ENCODE measurements at places on chromosomes 1 and 21.

DNA sequence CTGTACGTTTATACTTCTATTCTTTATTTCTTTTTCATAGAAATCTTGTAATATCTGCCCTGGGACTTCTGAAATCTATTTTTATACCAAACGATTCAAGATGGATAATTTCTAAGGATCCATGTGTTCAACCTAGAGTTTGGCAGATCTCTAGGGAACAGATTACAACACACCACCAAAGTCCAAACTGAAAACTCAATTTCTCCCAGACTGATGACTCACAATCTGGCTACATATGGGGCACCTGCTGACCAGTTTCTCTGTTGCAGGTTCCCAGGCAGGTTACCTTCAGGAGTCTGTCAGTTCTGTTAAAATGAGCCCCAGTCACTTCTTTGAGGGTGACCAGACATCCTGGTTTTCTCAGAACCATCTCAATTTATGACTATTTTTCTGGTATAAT lies 439.4 kb downstream of the GPATCH2 start:
- no peak for DNase-seq

DNA sequence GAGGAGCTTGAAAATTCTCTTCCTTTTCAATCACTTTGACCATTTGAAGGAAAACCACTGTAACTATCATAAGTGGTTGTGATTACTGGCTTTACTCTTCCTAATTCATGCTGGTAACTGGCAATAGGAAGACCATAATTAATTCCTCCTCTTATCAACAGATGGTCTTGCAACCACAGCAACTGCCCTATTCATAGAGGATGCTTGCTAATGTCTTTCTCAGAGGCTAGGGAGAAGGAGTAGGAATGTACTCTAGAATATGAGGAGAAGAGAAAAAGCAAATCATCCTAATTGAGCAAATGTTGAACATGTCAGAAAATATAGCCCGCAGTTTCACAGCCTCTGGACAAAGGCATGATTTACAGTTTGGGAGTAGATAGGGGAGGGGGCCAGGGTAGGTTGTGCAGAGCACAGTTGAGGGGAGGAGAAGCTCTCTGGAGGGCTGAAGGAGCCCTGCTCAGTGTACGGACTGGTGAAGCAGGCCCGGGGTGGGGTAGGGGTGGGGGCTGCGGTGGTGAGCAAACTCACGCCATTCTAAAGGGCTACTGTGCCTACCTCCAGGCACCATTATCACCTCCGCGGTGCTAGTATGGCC lies 192.9 kb downstream of the PCP4 start:
- DNase-seq, result no peak

DNA sequence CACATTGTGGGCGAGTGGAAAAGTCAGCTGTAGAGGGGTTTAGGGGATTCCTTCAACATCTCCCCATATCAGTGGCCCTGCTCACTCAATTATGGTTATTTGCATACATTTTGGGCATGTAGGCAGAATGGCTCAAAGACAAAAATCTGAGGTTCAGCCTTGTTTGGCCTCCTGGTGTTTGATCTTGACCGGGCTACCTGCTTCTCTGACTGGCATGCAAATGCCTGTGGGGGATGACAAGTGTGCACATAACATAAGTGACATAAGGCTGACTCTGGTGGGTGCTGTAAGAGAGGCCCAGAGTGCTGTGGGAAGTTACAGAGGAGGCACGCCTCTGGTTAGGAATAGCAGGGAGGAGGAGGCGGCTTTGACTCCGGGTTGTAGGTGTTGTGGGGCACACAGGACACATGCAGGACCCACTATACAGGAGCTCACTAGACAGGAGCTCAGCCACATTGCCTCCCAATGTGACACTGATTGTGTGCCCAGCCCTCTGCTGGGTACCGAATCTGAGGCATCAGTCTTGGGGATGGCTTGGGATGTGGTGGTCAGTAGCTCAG lies 29.4 kb upstream of the IL19 start:
- DNase-seq, result no peak

GRCh38 chr1:158062174-158062573 lies 68.7 kb downstream of the KIRREL1 start:
- DNase-seq, result no peak

DNA sequence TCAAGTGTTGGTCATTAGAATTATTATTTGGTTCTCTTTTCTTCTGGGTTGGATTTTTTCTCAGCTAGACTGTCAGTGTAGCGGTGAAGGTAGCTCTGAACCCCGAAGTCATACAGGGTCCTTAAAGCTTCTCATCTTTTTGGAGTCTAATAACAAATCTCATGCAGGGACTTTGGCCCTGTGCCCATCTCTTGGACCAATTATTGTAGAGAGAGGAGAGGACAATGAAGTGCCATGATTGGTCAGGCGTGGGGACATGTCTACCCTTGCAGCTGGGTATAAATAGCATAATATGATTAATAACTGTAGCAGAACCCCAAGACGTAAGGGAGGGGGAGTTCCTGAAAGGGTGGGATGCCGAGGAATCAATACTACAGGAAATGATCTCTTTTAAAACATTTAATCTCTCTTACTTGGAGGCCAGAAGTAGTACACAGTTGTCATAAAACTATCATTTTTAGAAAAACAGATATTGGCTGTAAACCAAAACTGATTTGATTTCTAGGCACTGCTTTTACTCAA lies 8.8 kb downstream of the MAGI3 start:
- no peak for DNase-seq

DNA sequence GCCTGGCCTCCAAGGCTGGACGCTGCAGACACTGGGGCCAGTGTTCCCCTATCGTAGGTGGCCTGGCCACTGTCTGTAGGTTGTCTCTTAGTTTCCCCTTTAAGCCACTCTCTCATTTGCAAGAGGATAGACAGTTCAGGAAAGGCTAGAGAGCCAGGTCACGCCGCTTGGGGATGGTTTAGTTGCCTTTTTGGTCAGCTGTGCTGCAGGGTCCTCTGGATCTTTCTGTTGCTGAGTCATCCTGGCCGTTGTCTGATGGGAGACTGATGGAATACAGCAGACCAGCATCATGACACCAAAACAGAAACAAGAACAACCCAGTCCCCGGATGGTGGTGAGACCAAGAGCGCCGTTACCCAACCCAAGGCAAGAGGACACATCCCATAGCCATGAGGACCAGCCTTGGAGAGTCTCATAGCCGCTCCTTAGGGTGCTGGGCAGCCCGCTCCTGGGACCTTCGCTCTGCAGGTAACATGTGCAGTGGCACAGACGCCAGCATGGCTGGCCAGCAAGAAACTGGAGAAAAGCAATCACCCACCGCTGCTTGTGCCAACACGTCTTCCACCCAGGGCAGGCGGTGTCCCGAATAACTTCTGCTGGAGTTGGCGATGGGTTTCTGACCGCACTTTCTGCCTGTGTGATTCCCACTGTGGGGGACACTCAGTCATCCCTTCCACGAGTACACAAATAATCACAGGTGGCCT lies 79.1 kb upstream of the COL6A1 start:
- DNase-seq, result no peak

- DNase-seq, result no peak
These were observed 277.6 kb upstream of the NCAM2 start for GRCh38 chr21:20720623-20721022.
